Activated CD4-positive, CD25-positive, alpha-beta regulatory T cell treated with anti-CD3 and anti-CD28 coated beads, Interleukin-2, amount 50 U/mL, for 72 hours (primary cell): ENCODE measurements at places on chromosomes 11 and 22.

DNA sequence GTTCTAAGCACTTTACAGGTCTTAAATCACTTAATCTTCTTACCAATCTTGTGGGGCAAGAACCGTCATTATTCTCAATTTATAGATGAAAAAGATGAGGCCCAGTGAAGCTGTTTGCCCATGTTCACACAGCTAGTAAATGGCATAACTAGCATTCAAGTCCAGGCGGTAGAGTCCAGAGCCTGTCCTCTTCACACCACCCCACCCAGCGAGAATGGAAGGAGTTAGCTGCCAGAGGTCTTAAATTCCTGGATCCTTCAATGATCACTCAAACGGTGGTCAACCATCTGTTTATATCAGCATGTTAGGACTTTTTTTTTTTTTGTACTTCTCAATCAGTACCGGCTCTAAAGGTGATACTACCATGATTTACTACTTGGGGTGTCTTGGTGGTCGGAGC lies 43.3 kb downstream of the PARVA start:
- no peak for DNase-seq

DNA sequence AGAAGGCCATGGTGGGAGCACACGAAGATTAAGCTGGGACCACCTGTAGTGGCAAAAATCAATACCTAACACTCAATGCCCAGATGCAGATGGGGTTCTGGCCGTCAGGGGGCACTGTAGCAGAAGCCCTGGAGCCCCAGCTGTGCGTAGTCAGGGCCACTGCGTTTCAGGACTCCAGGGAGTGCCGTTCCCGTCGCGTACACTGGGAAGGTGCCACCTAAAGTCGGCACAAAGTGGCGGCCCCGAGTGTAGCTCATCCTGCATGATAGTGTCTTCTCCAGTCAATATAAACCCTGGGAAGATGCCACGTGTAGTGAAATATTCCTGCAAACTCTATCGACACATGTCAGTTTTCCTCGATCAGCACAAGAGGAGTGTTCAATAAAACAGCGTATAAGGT lies 123.8 kb upstream of the NTM start:
- DNase-seq: no peak

DNA sequence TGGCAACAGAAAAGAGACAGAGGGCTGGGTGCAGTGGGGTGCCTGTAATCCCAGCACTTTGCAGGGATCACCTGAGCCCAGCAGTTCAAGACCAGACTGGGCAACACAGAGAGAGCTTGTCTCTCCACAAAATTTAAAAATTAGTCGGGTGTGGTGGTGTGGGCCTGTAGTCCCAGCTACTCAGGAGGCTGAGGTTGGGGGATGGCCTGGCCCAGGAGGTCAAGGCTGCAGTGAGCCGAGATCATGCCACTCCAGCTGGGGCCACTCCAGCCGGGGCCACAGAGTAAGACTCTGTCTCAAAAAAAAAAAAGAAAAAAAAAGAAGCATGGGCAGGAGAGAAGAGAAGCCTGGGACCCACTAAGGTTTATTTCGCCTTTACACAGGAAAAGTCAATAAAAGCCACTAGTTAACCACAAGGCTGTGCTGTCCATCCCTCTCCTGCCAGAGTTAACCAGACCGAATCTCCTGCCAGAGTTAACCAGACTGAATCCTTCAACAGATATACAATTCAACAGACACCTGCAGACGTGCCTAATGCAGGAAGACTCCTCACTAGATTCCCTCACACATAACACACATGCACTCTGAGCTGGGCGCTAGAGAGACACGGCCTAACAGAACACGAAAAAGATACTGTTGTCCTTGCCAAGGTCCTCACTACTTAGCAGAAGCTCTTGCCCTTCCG lies 29.8 kb downstream of the MICAL3 start:
- DNase-seq: no peak

DNA sequence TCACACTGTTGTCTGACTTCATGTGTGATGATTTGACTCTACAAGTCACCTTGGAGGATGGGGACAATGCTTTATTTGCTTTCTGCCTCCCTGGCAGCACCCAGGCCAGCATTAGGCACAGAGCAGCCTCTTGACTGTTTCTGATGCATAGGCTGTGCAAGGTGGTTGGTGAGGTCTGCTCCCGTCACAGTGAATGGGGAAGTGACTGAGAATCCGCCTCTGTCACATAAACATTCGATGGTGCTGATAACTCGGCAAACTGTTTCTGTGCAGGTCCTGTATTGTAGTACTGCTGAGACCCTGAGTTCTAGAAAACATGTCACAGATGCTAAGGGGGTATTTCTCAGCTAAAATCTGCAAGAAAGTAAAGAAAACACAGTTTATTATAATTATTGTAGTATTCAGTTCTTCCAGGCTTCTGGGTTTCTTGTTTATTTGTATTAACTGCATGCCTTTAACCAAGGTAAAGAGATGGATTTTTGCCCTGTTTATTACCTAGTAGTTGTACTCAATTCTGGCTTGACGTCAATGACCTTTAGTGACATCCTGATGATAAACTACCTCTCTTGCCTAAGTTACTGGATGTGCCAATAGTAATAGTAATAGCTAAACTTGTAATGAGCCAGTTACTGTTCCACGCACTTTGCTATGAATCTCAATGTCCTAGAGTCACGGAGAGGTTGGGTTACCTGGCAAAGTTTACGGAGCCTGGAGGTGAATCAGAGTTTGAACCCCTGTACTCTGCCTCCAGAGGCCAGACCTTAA lies 24.8 kb upstream of the RCN1 start:
- DNase-seq: no peak

- DNase-seq: no peak
These were observed 153.0 kb upstream of the PITPNB start for GRCh38 chr22:28072066-28072465.

- no peak for DNase-seq
These were observed 19.9 kb downstream of the BID start for GRCh38 chr22:17754233-17754925.

DNA sequence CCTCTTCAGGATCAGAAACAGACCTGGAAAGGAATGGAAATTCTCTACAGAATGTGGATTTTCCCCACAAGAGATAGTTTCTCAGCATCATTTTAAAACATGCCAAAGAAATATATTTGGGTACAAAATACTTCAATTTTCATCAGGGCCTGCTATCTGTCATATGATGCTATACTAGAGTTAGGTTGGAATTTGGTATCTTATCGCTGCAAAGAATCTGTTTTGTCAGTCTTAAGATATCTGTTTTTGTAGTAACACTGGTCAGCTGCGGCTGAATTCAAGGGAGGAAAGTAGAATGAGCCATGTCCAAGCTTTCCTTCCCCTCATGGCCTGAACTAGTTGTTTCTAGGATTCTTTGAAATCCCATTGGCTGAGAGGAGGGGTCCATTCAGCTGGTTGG lies 806.4 kb downstream of the KCNA4 start:
- no peak for DNase-seq
